Cardiac septum (tissue), 1 donor: ENCODE measurements at places on chromosomes 4 and X. TPM values are rescaled to one million over a fixed set of nuclear protein-coding genes. Genes with fewer than 3 reads are reported as not detected.

DNA sequence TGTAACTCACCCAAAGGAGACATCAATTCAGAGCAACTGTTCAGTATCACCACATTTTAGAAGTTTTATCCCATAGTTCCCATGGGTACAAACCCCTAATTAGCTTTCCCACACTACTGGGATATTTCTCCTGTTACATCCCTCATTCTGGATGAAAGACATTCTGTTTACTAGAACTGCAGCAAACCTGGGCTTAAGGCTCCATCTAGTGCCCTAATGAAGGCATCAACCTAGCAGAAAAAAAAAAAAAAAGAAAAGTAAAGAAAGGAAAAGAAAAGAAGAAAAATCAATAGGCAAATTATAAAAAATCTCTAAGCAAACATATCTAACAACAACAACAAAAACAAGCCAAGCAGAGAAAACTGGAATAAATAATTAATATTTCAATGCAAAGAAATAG lies 133.7 kb upstream of the CPXCR1 start:
- DNase-seq = no peak

- no peak for DNase-seq
Measured at GRCh38 chr4:184147858-184148737, 69.6 kb downstream of the ENPP6 start.

The STATH gene
- not detected for total RNA-seq

DNA sequence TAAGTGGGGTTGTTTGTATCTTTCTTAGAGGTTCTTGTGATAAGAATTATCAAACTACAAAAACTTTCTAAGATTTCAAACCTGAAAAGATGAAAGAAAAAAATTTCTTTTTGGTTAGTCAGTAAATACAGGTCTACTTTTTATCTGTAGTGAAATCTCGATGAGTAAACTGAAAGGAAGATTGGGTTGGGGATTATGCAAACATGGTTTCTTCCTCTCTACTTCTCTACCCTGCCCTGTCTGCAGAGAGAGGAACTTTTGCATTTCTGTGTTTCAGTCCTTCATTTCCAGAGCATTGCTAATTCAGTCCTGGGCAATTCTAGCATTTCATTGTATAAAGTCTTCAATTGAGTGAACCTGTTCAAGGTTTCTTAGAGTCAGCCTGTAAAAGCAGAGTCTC lies 51.6 kb upstream of the IL2 start:
- DNase-seq = no peak

The TDO2 gene
- total RNA-seq = 0.13 TPM

- no peak for DNase-seq
Measured at GRCh38 chr4:138911909-138912703, 103.5 kb upstream of the NOCT start.

GRCh38 chr4:111639120-111639690 lies 506.0 kb upstream of the FAM241A start:
- DNase-seq = no peak

DNA sequence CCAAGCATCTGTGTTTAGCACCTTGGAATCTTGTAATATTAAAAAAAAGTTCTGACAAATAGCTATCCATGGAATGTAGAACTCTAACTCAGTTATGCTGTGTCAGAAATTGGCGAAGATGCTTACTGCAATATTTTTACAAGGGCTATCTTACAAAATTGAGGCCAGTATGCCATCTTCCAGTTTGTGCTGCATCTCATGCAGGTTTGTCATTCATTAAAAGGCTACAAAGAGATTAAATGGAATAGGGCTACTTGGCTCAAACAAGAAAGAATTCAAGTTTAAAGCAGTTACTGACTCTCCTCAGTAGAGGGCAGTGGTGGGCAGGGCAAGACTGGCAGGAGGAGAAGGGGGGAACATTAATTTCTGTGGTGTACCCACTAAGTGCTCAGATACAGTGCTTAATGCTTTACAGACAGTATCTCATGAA lies 66.5 kb downstream of the SHROOM4 start:
- DNase-seq = no peak

- no peak for DNase-seq
Measured at GRCh38 chrX:35890699-35891098, 28.8 kb upstream of the CFAP47 start.

DNA sequence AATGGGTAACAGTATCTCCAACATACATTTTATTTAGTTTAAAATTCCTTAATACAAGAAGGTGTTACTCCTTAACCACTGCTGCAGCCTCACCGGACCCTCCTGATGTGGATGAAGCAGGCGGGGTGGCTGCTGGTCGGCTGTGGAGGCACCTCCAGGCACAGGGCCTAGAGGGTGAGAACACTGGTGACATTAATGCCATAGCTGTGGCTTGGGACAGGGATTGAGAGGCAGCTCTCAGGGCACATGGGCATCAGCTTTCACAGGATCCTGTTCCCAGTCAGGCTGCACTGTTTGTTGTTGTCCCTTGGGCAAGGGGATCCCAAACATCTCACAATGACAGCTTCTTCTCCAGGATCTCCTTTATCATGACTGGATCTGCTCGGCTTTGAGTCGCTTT lies 90.0 kb downstream of the GATB start:
- no peak for DNase-seq

The LRCH2 gene
- total RNA-seq = 1.2 TPM

- DNase-seq = no peak
Measured at GRCh38 chrX:12997906-12998687, 23.2 kb downstream of the TMSB4X start.

The IBSP gene
- total RNA-seq = not detected

DNA sequence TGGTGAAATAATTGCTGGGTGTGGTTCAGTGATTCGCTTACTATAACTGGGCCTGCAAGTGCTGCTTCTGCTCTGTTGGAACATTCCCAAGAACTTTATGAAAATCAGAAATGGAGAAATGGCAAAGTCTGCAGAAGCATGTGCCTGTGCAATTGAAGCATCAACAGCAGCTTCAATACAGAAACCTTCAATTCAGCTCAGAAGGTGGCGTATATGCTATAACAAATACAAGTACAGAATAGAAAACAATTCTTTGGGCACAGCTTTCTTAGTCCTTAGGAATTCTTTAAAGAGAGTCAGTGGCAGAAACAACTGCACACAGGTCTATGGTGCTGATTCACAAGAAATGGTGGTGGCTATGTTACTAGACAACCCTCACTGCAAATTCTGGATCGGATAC lies 18.0 kb upstream of the PDHA2 start:
- no peak for DNase-seq

DNA sequence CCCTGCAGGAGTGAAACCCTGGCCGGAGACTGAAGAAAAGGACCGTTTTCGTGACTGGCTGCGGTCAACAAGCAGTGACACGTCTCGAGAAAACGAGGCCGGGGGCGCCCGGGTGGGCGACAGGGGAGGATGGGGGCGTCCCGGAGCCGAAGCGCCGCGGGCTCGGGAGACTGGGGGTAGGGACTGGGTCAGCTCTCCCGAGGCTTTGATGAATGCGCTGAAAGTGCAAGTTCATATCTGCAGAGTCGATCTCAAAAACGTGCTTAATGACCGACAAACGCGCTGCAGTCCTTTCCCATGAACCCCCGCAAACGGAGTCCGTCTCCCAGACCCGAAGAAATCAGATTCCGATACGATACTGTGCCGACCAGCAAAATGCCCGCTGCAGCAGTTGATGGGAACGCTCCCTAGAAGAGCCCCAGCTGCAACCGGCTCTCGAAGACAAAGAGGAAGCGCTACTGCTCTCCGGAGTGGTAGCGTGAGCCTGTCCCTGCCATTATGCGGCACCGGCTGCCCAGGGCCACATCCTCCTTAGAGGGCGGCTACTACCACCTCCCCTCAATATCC lies 806 bp upstream of the CD99L2 start:
- peak; percentile 81 for DNase-seq

DNA sequence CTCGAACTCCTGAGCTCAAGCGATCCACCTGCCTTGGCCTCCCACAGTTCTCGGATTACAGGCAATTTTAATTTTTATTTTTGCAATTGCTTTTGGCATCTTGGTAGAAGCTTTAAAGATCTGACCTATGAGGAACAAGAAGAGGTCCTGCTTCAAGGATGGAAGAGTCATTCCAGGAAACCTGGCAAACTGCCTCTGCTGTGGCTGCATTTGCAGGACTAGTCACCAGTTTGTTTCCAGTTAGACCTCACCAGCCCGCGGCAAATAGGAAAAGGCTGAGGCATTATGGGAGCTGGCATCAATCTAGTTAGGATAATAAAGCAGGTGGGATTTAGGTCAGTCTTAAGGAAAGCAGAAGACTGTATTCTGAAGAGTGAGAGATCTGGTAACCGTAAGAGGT lies 51.9 kb upstream of the LAS1L start:
- no peak for DNase-seq

The DMD gene
- total RNA-seq = 256 TPM

The MAGEA2 gene
- total RNA-seq = not detected

The PPBP gene
- total RNA-seq = 1.9 TPM

GRCh38 chrX:154649503-154650220 lies 3.7 kb downstream of the CTAG2 start:
- DNase-seq = no peak

GRCh38 chr4:115158296-115158695 lies 44.9 kb upstream of the NDST4 start:
- DNase-seq = no peak

GRCh38 chr4:67701517-67701850 lies 529 bp upstream of the UBA6 start:
- no peak for DNase-seq

- no peak for DNase-seq
Measured at GRCh38 chrX:29867971-29868370, 347.4 kb upstream of the MAGEB2 start.

GRCh38 chr4:73964862-73965611 lies 16.8 kb downstream of the PF4 start:
- no peak for DNase-seq

The UGT2A1 gene
- total RNA-seq = not detected

- DNase-seq = peak; percentile 86
Measured at GRCh38 chr4:41418444-41418843, 119.5 kb upstream of the LIMCH1 start.

GRCh38 chrX:46727441-46727840 lies 31.5 kb downstream of the SLC9A7 start:
- no peak for DNase-seq

DNA sequence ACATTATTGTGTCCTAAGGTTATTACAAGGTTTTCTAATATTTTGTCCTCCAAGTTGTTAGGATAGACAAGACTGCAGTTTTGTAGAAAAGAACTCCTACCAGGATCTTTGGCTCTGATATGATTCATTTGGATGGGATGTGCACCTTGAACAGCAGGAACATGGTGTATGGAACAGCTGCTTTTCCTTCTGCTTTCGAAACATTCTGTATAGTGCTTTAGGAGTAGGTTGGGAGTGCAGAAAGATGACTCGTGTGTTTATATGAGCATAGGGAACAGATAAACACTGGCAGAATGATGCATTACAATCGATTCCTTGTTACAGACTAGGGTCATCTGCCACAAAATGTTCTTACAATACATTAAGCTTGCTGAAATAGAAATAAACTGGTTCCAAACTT lies 790.1 kb downstream of the DMD start:
- no peak for DNase-seq

The CRMP1 gene
- 1.9 TPM for total RNA-seq

GRCh38 chrX:153966283-153966688 lies 5.3 kb downstream of the HCFC1 start:
- DNase-seq = no peak

The TNIP3 gene
- total RNA-seq = not detected

The GNRHR gene
- total RNA-seq = not detected

- no peak for DNase-seq
Measured at GRCh38 chr4:94181815-94182214, 25.9 kb upstream of the SMARCAD1 start.

GRCh38 chr4:33873791-33874190 lies 2370.5 kb downstream of the ARAP2 start:
- DNase-seq = no peak

The C1GALT1C1 gene
- 15.5 TPM for total RNA-seq

GRCh38 chr4:103008875-103009729 lies 10.4 kb downstream of the SLC9B1 start:
- no peak for DNase-seq

DNA sequence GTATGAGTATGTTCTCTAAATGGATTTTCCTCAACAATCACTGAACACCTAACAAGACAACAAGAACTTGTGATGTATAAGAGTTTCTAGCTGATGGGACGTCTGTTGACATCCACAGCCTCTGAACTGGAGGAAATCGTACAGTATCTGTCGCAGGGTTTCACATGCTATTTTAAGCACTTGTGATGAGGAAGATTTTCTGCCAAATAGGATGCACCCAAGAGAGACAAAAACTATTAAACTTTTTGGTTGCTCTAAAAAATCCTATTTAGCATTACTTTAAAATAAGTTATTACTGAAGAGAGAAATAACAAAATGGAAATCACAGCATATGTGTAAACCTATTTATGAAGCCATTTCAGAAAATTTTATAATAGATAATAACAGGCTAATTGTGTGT lies 356.1 kb upstream of the SLC7A11 start:
- no peak for DNase-seq

DNA sequence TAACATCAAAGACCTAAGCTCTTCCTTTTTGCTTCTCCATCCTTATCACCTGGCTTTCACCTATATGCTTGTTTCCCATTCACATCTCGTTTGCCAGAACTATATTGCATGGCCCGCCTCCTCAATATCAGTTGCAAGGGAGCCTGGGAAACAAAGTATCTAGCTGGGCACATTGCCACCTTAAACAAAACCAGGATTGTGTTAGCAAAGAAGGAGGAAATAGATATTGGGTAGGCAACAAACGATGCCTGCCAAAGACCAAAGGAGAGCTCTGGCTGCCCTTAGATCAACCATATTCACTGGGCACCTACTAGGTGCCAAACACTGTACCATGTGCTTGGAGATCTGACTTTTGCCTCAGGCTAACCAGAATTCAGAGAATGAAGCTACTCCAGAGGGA lies 107.5 kb downstream of the GRIA3 start:
- no peak for DNase-seq

GRCh38 chr4:183544109-183544508 lies 39.3 kb downstream of the ING2 start:
- no peak for DNase-seq

The RAB39B gene
- total RNA-seq = 0.35 TPM

DNA sequence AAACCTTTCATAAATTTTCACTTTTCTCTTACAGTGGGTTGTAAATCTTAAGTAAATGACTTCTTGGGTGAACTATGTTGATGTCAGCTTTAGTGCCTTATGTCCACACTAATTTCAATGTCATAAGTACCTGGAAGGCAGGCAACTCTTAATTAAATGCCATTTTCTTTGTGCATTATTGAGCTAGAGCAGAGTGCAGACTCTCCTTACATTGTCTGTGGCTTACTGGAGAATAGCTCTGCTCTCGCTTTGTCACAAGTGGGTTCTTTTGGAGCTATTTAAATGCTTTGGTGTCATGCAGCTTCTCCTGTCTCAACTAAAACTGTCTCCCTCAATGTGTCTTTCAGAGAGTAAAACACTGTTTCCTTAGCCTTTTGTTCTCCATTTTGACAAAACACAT lies 411.6 kb downstream of the STIM2 start:
- no peak for DNase-seq
